ENCODE measurements at places on chromosomes 5 and 9. TPM values are rescaled to one million over a fixed set of nuclear protein-coding genes. Genes with fewer than 3 reads are reported as not detected.
A peak's percentile ranks its signal among the peaks of the same experiment; 100 is the strongest.

Gene NIM1K
- total RNA-seq = 0.14 TPM

Gene SPINK6
- total RNA-seq = not detected

Gene PCDHGA12
- total RNA-seq = 6.5 TPM

Gene IL17B
- not detected for total RNA-seq

Gene KLHL3
- 23.3 TPM for total RNA-seq

Gene PGM5
- 151 TPM for total RNA-seq

Gene SPATA31A3
- not detected for total RNA-seq

Gene FASTKD3
- total RNA-seq = 7.9 TPM

Gene DAB2
- 41.9 TPM for total RNA-seq

Gene SYNPO
- 587 TPM for total RNA-seq

DNA sequence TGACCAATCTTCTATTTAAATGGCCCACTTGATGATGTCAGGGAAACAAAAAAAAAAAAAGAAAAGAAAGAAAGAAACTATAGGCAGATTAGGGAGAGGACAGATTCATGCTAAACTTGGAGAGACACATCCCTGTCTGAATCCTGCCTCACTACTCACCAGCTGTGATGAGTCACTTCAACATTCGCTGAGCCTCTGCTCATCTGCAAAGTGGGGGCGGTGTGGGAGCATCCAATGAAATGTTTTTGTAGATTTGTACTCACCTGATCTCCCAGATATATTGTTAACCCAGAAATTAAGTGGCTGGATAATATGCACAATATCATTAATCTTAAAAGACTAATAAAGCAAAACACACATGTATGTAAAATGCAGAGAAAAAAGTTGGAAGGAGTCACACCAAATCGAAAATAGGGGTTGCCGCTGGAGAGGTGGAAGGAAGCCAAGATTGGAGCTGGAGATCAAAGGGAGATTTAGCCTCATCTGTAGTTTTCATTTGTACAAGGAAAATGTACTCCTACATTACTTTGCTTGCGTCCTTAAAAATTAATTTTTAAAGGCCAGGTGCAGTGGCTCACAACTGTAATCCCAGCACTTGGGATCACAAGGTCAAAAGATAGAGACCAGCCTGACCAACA is 17.0 kb upstream of the ERGIC1 start:
- DNase-seq = no peak

GRCh38 chr5:56759521-56760216 is 55.7 kb upstream of the MAP3K1 start:
- no peak for DNase-seq

GRCh38 chr5:168578006-168578405 is 1.2 kb downstream of the PANK3 start:
- DNase-seq = no peak

GRCh38 chr9:123929177-123929869 is 603 bp downstream of the DENND1A start:
- DNase-seq = peak; percentile 67

DNA sequence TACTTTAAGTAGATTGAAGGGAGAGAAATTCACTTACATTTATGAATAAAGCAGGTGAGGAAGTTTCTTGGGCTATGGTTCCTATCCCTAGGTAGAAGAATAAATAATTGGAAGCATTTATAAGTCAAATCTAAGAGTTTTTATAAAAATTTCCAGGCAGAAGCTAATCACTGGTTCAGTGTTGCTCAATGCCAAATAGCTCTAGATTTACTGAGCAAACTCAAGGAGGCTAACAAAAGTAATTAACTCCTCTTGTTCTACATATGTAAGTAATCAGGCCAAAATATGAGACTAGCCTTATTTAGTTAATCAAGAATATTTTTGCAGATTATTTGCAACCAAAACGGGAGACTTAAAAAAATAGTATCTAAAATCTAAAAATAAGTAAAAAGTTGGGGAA is 472.3 kb downstream of the PLK2 start:
- no peak for DNase-seq

GRCh38 chr9:135229701-135230385 is 142.4 kb downstream of the OLFM1 start:
- DNase-seq = peak; percentile 33

- peak; percentile 65 for DNase-seq
These were observed 49.5 kb upstream of the SARDH start for GRCh38 chr9:133787754-133788025.

DNA sequence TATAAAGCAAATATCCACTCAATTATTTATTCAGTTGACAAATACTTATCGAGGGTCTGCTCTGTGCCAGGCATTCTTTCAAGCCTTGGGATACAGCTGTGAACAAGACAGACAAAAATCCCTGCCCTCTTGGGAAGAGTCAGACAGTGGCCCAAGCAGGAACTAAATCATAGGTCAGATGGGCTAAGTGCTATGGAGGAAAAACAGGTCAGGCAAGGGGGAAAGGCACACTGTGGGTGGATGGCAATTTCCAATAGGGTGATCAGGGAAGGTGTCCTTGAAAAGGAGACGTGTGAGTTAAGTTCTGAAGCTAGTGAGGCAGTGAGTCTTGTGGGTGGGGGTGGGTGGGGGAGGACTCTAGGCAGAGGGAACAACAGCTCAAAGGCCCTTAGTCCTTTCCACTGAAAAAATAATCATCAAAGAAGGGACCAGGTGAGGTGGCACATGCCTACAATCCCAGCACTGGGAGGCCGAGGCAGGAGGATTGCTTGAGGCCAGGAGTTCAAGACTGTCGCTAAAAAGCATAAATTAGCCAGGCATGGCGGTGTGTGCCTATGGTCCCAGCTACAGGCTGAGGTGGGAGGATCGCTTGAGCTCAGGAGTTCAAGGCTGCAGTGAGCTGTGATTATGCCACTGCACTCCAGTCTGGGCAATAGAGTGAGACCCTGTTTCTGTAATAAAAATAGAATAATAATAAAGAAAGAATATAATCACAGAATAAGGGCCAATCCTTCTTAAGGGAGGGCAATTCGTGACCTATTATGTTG is 95.2 kb upstream of the CPEB4 start:
- DNase-seq = no peak

DNA sequence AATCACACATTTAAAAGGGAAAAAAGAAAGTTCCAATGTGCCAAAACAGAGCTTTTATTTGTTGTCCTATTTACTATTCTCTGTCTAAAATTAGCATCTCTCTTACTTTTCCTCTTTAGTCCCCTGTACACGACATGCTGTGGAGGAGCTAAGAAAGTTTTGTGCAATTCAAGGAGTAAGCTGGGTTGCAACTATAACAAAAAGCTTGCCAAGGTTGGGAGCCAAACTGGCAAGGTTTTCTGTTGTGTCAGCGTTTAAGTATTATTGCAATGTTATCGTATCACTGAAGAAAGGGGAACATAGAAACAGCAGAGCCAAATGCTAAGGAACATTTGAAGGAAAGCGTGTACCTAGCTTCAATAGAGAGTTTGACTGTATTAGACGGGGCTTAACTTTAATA is 680.8 kb downstream of the CETN3 start:
- no peak for DNase-seq

- DNase-seq = no peak
These were observed 16.2 kb downstream of the CDC14B start for GRCh38 chr9:96603305-96604003.

DNA sequence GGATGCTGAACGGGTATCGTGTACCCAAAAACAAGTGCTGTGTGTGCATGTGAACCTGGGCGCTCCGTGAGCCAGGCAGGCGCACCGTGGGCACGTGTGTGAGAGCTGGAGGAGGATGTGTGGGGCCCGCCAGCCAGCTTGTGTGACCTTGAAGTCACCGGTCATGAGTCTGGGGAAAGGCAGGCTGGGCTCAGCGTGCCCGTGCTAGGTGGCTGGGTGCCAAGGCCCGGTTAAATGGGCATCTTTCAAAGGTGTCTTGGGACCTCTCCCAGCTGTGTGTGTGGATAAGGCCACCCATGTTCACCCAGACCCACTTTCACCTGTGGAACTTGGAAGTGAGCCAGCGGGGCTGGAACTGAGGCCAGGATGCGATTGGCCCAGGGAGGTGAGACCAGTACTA is 3.4 kb downstream of the KCNT1 start:
- DNase-seq = no peak

- no peak for DNase-seq
These were observed 35.4 kb upstream of the PHF2 start for GRCh38 chr9:93541005-93541404.

- peak; percentile 77 for DNase-seq
These were observed 439.9 kb upstream of the KLF4 start for GRCh38 chr9:107929443-107929842.

DNA sequence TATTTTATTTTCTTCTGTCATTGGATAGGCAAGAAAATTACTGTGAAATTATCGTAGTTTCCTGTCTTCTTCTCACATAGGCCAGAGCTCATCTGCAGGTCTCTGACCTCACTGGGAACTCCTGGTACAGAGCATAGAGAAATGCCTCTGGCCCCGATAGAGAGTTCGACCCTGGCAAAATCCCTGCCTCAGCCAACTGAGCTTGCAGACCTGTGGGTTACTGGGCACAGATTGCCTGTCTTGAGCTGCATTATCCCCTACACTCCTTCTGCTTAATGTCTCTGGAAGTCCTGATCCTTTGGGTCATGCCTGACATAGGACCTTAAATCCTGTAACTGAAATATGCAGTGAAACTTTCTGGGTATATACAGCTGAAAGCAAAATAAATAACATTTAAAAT is 439.3 kb upstream of the CTNND2 start:
- no peak for DNase-seq

- DNase-seq = no peak
These were observed 14.9 kb downstream of the CDHR2 start for GRCh38 chr5:176564002-176564401.

GRCh38 chr5:62330302-62330701 is 24.3 kb downstream of the KIF2A start:
- no peak for DNase-seq

DNA sequence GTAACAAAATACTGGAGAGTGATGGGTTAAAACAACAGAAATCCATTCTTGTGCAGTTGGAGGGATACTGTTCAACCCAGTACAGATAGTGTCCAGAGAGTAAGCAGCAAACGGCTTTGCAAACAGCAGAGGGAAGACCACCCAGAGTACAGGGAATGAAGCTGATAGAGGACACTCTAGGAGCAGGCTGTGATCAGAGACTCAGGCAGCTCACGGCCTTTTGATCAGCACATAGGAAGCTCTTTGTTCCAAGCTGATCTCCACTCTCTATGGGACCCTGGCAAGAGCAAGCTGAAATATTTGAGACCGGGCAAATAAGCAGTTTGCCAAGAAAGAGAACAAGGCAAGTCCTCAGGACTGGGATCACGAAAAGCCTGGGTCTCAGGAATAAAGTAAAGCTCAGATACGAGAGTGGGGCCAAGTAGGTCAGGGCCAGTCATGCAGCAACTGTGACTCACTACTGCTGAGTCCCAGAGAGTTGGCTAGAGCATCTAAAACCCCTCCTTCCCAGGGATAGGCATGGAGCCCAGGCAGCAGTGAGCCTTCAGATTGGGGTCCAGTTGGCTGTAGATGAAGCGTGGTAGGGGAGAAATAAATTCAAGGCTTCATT is 52.4 kb downstream of the MELK start:
- no peak for DNase-seq

DNA sequence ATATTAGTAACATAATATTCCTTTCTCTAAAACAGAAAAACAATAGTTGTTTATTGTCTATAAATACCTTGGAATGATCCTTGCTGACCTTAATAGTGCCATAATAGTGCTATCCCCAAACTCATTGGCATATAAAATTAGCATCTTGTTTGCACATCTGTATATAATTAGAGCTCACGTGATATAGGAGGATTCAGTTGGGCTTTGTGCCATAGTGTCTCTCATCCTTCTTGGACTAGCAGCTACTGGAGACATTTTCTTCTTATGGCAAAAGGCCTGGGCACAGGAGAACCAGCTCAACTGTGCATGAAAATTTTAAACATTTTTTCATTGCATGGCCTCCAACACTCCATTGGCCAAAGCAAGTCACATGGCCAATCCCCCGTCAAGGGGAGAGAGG is 342.5 kb downstream of the SPATA31D1 start:
- DNase-seq = no peak

- DNase-seq = no peak
These were observed 22.8 kb upstream of the RGMB start for GRCh38 chr5:98750693-98751092.

GRCh38 chr5:134098690-134099089 is 15.8 kb upstream of the TCF7 start:
- DNase-seq = no peak

GRCh38 chr9:124164811-124165210 is 92.9 kb upstream of the NEK6 start:
- peak; percentile 61 for DNase-seq

- no peak for DNase-seq
These were observed 63.7 kb downstream of the HABP4 start for GRCh38 chr9:96513622-96514021.

GRCh38 chr5:12911156-12911555 is 1006.9 kb upstream of the CTNND2 start:
- no peak for DNase-seq
